Esophagus squamous epithelium (tissue), 5 donors: ENCODE measurements at places on chromosomes 1 and 21.

- no peak for DNase-seq
Measured at GRCh38 chr1:224565186-224565585, 50.9 kb upstream of the CNIH3 start.

DNA sequence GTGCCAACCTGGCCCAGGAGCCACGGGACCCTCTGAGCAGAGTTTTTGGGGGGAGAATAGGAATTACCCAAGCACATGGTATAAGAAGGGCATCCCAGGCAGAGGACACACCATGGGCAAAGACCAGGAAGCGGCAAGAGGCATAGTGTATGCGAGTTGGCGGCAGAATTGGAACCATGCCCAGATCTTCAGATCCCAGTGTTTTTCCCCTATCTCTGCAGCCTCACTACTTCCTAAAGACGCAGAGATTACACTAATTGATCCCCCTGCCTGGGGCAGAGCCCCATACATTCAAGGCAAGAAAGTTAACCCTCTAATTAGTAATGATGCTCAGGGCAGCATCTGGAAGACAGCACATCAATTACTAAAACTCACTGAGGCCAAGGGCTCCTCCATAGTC, 48.2 kb downstream of the SYT2 start:
- DNase-seq: no peak

DNA sequence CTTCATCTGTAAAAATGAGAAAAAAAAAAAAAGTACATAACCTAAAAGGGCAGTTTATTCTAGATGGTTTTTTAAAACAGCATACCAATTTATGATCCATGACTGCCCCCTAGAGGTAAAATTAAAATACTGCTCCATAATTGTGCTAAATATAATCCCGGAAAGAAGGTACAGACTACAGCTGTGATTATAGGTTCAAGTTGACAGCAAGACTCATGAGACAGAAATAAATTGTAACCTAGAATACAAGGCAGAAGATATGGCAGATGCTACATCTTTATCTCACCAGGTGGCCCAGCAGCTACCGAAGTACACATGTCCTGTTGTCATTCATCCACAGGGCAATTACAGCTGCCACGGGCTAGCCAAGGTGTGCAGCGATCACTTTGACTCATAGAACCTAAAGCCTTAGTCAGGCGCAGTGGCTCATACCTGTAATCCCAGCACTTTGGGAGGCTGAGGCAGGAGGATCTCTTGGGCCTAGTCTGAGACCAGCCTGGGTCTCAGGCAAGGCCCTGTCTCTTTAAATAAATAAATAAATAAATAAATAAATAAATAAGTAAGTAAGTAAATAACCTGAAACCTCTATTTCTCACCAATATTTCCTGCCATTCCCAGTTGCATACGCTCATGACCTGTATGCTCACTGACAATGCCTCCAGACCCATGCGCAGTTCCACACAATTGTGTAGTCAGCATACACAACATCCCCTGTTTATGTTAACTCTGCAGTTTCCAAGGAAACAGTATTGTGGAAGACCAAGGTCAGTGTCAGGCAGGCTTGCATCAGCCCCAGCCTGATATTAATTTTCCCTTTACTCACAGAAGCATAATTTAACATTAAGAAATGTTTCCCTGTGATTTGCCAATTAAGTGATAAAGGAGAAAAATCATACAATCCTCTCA, 18.3 kb upstream of the PPIE start:
- no peak for DNase-seq

- no peak for DNase-seq
Measured at GRCh38 chr1:158121604-158122254, 59.0 kb upstream of the CD1D start.

DNA sequence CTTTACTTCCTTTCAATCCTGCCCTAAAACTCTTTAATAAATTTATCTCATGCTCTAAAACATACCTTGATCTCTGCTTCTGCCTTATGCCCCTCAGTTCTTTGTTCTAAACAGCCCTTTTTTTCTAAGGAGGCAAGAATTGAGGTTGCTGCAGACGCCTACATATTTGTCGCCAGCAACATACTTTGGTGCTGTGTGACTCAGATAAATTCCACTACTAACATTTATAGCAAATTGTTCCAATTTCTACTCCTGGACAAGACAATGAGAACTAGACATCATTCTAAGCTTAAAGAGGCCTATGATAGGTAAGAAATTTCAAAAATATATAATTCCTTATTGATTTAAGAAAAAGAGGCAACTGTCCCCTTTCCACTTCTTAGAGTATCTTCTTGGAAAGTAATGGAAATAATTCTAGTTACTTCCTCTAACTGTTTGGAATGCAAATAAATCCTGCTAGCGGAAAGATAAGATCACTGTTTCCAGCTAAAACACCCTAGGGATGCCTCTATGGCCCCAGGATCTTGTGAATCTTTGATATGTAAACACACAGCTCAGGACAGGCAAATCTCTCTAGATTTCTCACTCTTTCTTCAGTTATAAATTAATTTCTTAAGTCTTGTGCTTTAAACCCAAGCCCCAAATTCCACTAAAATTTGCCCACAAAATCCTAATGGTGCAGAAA, 869.1 kb downstream of the KCNT2 start:
- DNase-seq: no peak

- DNase-seq: no peak
Measured at GRCh38 chr1:200981278-200981677, 42.2 kb downstream of the KIF21B start.

GRCh38 chr1:45243476-45244343, 37.3 kb upstream of the ZSWIM5 start:
- no peak for DNase-seq

DNA sequence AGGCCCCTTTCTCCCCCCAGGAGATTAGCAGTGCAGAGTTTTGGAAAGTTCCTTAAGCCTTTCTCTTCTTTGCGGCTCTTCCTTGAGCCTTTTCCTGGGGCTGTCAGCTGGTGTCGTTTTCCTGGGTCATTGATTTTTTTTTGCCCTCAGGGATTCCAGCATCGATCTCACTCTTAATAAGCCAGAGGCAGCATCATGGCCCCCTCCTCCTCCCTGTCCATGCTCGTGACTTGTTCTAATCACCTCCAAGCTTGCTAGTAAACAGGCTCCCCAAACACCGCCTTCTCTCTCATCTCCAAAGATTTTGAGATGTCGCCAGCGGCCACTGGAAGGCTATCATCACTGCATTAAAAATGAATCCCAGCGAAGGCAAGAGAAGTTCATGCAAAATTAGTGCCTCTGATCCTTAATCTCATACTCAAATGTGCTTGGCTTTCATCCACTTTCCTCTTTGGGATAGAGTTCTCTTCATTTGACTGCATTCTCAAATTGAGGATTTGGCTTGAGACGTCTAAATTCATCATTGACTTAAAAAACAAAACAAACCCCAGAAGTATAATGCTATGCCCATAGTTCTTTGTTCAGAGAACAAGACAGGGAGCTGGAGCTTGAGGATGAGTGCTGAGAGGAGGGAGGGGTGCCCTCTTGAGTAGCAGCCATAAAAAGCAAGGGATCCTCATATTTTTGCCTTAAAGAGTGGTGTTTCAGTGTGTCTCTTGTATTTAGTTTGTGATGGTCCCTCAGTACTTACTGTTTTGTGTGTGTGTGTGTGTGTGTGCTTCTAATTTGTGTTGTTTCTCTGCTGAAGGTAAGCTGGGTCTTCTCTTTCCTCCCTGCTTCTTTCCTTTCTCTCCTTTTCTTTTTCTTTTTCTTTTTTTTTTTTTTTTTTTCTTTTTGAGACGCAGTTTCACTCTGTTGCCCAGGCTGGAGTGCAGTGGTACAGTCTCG, 3.2 kb downstream of the EVA1C start:
- DNase-seq: no peak

- no peak for DNase-seq
Measured at GRCh38 chr1:226654668-226655055, 84.4 kb downstream of the ITPKB start.

GRCh38 chr1:29280409-29281131, 44.2 kb downstream of the PTPRU start:
- no peak for DNase-seq

DNA sequence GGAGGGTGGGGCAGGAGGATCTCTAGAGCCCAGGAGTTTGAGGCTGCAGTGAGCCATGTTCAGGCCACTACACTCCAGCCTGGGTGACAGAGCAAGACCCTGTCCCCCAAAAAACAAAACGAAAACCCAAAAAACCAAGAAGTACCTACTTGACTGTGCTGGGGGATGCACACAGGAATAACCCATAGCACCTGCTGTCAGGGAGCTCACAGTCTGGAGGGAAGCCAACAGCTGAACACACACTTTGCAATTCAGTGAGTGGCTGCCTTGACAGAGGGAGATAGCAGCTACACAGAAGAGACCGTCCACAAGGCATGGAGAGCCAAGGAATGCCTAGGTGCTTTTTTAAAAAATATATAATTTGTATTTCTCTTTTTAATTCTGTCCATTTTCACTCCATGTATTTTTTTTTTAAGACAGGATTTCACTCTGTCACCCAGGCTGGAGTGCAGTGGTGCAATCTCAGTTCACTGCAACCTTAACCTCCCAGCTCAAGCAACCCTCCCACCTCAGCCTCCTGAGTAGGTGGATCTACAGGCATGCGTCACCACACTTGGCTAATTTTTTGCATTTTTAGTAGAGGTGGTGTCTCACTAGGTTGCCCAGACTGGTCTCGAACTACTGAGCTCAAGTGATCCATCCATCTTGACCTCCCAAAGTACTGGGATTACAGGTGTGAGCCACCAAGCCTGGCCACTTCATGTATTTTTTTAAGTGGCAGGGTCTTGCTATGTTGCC, 68.7 kb downstream of the NID1 start:
- no peak for DNase-seq

GRCh38 chr1:245835386-245835785, 671.7 kb downstream of the SMYD3 start:
- DNase-seq: no peak
